ENCODE measurements at places on chromosomes 12 and 14.

DNA sequence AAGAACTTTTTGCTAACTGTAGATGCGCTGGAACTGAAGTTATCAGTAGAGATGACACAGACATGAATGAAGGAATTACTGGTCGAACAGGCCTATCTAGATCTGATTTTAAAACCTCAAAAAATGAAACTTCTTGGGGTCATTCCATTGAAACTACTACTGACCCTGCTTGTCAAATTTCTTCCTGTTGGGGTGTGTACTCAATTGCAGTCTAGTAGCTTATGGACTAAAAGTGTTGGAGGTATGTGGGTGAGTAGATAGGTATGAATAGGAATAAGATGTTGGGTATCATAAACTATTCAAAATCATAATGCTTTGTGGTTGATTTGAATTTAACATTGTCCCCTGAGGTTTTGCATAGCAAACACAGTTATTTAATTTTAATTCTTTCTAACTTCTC is 9.2 kb downstream of the APOLD1 start:
- DNase-seq: no peak

DNA sequence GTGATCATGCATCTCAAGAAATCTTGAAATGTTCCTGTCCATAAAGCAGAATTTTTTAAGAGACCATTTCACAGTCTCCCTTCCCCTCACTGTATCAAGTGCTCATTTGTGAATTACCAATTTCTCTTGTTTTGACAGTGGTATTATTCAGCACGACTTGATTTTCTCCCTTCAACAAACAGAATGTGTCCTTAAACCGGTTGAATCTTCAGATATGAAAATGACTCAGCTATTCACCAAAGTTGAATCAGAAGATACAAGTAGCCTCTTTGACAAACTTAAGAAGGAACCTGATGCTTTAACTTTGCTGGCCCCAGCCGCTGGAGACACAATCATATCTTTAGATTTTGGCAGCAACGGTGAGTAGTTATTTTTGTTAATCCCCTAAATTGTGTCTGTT is 25.5 kb upstream of the SNAPC1 start:
- no peak for DNase-seq

GRCh38 chr12:6033546-6033945 is 88.5 kb upstream of the ANO2 start:
- no peak for DNase-seq

DNA sequence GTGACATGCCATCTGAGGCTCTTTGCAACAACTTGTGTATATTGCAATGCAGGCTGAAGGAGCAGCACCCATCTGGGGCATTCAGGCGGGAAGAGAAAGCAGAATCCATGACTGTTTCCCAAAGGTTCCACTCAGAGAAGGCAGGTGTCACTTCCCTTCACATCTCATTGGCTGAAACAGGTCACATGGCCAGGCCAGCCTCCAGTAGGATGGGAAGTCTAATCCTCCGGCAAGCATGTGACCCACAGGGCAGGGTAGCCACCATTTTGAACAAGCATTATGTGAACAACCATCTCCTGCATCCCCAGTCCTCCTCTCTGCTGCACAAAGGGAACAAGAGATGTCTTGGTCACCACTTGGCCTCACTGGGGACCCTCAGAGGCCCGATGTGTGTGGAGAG is 70.6 kb downstream of the RIN3 start:
- DNase-seq: no peak

DNA sequence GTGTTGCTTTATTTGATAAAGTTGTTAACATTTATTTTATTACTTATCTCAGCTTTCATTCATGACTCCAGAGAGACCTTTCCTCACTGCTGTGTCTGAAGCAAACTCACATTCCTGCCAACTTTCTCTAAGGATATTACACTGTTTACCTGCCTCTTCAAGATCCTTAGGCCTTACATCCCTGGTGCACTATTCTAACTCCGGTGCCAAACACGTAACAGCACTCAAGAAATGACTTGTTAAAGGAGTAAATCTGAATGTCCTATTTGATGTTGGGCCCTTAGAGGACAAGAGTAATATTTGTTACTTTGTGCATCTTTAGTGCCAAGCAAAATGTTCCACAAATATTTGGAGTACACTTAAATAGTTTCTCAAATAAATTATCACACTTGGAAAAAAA is 324.1 kb upstream of the FLRT2 start:
- DNase-seq: no peak

- no peak for DNase-seq
Measured at GRCh38 chr12:94078138-94078723, 70.1 kb upstream of the PLXNC1 start.

- no peak for DNase-seq
Measured at GRCh38 chr14:35205737-35206136, 83.4 kb downstream of the PRORP start.

- DNase-seq: no peak
Measured at GRCh38 chr12:81440001-81440400, 319.1 kb downstream of the PPFIA2 start.
